ENCODE measurements at places on chromosomes 12 and 14.

- DNase-seq, result peak; percentile 54
Observed at GRCh38 chr14:73250781-73251500, 13.6 kb downstream of the PAPLN start.

DNA sequence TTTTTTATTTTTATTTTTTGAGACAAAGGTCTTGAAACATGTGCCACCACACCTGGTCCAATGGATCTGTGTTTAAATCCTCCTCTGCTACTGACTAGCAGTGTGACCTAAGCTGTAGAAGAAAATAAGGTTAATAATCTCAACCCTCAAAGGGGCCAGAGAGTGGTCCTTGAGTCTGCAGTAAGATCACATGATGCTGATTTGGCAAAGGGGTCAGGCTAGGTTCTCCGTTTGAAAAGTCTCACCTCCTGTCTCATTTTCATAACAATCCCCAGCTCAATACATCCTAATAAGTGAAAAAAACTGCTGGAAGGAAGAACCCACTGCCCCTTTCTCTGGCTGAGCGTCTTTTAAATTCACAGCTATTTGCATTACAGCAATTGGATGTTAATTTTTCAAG is 8.0 kb upstream of the TEP1 start:
- DNase-seq, result no peak

GRCh38 chr12:5710260-5710878 is 234.7 kb downstream of the ANO2 start:
- no peak for DNase-seq

DNA sequence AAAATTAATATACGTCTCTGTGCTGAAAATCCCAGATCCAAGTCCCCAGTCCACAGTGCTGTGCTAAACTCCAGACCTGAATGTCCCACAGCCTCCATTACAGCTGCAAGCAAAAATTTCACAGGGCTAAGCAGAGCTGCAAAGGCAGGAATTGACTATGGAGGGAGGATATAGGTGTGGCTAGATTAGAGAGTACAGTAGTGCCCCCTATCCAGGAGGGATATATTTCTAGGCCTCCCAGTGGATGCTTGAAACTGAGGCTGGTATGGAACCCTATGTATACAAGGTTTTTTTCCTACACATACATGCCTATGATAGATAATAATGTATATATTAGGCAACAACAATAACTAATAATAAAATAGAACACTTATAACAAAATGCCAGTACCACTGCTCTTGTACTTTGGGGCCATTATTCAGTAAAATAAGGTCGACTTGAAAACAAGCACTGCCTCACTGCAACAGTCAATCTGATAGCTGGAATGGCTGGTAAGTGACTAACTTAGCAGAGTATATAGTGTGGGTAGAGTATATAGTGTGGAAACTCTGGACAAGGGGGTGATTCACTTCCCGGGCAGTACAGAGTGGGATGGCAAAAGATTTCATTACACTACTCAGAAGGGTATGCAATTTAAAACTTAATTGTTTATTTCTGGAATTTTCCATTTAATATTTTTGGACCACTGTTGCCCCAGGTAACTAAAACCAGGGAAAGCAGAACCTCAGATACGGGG is 82.7 kb downstream of the C14orf132 start:
- DNase-seq, result no peak

DNA sequence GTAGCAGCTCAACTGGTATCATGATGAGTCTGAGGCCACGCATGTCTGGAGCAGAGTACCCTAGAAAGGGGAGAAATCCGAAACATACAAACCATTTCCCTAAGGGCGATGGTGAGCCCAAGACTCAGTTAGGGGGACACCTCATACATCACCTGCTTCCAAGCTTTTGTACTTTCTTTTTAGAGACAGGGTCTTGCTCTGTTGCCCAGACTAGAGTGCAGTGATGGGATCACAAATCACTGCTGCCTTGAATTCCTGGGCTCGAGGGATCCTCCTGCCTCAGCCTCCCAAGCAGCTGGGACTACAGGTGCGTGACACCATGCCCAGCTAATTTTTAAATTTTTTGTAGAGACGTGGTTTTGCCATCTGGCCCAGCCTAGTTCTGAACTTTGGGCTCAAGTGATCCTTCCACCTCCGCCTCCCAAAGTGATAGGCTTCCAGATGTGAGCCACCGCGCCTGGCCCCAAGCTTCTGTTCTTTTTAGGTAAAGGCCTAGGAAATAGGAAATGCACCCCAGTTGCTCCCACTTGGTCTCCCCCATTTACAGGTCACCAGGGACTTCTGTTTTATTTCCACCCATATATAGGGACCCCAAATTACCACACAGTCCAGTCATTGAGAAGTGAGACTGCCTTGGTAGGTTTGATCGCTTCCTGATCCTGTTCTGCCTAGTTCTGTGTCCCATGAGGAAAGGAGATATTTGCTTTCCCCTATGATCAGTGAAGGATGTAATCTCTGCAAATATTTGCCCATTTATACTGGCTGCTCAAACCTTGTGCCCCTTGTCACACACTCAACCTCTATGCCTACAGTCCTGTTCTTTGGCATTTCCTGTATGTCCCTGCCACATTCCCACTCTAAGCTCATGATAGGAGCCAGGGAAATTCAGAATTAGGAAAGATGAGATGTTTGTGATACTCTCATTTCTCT is at the start of gene APOF:
APOF (minus strand) TSS at position 728 of the 930 bp plus-strand sequence; CDS start at position 616, 112 bp downstream.
- DNase-seq, result no peak

- DNase-seq, result no peak
Observed at GRCh38 chr14:20143911-20144310, 5.3 kb downstream of the OR4N5 start.

DNA sequence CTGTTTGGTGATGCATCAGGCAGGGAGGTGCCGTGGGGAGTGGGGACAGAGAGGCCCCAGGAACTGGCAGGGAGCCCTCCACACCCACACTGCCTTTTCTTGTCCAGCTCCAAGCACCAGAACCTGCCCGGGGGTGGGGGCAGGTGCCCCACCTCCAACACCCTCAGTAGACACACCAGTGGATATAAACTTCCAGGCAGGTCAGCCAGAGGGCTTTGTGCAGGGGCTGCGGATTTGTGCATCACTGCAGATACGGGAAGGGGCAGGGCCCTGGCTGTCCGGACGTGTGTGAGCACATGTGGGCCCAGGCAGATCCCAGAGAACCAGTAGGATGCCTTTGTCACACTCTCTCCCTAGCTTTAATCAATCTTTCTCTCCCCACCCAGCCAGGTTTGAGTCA is 1.3 kb upstream of the TGM1 start:
- no peak for DNase-seq

DNA sequence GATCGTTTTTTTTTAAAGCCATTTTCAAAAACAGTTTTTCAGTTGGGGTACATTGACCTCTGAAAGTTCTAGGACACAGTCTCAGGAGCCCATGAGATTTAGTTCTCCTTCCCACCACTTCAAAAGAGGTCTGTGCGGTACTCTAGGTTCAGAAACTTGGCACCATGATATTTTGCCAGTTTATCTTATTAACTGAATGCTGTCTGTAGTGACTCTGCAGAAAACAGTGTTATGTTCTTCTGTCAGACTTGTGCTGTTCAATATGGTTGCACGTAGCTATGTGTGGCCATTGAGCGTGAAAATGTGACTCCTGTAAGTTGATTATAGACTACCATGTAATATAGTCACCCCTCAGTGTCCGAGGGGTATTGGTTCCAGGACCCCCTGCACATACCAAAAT is 35.9 kb downstream of the CRADD start:
- no peak for DNase-seq

- DNase-seq, result no peak
Observed at GRCh38 chr14:24243336-24243836, 963 bp upstream of the TINF2 start.
